ENCODE measurements at places on chromosomes 6 and 20. TPM values are rescaled to one million over a fixed set of nuclear protein-coding genes. Genes with fewer than 3 reads are reported as not detected.
A peak's percentile ranks its signal among the peaks of the same experiment; 100 is the strongest.

DNA sequence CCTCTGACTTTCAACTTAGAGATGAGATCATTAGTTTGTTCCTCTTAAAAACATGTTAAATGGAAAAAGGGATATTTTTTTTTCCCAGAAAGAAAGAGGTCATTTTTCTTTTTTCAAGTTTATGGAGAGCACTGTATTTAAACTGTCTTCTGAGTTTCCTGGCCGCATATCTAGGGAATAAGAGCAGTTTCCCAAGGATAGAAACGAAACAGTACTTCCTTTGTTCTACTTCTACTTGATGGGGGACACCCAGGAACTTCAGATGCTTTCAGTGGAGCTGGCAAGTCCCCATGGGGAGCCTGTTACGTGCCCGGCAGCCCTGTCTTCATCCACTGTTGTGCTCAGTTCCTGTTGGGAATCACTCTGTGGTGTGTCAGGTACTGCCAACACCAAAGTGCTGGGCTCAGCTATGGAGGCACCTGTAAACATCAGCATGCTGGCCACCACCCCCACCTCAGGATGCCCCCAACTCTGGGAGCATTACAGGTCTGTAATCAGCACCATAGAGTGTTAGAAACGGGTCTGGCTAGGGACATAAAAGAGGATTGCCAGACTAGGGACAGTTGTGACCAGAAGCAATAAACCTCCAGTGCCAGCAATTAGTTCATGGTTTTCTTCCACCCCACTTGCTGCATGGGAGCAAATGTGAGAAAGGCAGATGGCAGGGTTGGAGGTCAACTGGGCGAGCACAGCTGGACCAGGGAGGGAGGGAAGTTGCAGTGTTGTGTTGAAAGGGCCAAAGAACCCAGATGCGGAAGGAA lies 221.7 kb upstream of the ECI2 start:
- no peaks in the 10 kb centered on the region for H3K27me3 ChIP-seq
- no peaks in the 10 kb centered on the region for H3K36me3 ChIP-seq
- no peak overlapping the region for H3K27ac ChIP-seq
- no peak overlapping the region for H3K4me3 ChIP-seq
- DNase-seq = no peak
- no peaks in the 10 kb centered on the region for H3K4me1 ChIP-seq

Gene KCNG1
- total RNA-seq = not detected

- no peaks in the 10 kb centered on the region for H3K36me3 ChIP-seq
- H3K27ac ChIP-seq = peak overlapping the region; percentile 57
- DNase-seq = no peak
- no peak overlapping the region for H3K4me3 ChIP-seq
These were observed 16.3 kb upstream of the FAM8A1 start for GRCh38 chr6:17583811-17584210.

DNA sequence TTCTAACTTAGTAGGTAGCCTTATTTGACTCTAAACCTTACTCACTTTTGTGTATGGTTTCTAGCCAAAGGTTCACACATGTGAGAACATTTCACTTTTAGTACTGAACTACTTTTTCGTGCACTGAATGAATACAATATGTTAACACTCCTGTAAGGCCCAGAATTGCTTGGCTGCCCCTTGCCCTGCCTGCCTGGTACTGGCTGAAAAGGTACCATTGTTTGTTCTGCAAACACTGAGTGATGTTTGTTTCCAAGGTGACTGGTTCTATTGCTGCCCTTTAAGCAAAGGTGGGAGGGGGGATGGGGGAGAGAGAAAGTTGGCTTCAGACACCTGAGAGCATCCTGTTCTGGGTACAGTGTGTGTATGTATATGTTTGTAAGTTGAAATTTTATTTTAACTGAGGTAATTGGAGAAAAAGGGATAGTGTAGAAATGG lies 31.2 kb downstream of the RREB1 start:
- H3K36me3 ChIP-seq = no peaks in the 10 kb centered on the region
- no peak overlapping the region for H3K27ac ChIP-seq
- DNase-seq = no peak
- no peak overlapping the region for H3K4me3 ChIP-seq
- no peaks in the 10 kb centered on the region for H3K27me3 ChIP-seq

DNA sequence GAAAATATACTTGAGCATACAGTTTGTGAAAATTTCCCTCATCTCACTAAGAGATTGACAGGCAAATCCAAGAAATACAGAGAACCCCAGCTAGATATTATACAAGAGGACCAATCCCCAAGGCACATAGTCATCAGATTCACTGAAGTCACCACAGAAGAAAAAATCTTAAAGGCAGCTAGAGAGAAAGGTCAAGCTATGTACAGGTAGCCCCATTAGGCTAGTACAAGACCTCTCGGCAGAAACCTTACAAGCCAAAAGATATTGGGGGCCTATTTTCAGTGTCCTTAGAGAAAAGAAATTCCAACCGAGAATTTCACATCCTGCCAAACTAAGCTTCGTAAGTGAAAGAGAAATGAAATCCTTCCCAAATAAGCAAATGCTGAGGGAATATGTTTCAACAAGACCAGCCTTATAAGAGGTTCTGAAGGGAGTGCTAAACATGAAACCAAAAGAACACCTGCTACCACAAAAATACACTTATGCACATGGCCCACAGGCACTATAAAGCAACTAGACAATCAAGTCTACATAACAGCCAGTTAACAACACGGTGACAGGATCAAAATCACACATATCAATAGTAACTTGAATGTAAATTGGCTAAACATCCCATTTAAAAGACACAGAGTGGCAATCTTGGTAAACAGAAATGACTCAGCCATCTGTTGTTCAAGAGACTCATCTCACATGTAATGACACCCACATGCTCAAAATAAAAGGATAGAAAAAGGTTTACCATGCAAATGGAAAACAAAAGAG lies 96.3 kb downstream of the FHL5 start:
- no peaks in the 10 kb centered on the region for H3K27me3 ChIP-seq
- H3K27ac ChIP-seq = no peak overlapping the region
- H3K36me3 ChIP-seq = no peaks in the 10 kb centered on the region
- no peaks in the 10 kb centered on the region for H3K4me1 ChIP-seq
- no peak for DNase-seq

GRCh38 chr6:163348789-163349680 lies 65.5 kb upstream of the QKI start:
- no peaks in the 10 kb centered on the region for H3K36me3 ChIP-seq
- no peaks in the 10 kb centered on the region for H3K27me3 ChIP-seq
- no peaks in the 10 kb centered on the region for H3K4me1 ChIP-seq
- no peak overlapping the region for H3K27ac ChIP-seq

DNA sequence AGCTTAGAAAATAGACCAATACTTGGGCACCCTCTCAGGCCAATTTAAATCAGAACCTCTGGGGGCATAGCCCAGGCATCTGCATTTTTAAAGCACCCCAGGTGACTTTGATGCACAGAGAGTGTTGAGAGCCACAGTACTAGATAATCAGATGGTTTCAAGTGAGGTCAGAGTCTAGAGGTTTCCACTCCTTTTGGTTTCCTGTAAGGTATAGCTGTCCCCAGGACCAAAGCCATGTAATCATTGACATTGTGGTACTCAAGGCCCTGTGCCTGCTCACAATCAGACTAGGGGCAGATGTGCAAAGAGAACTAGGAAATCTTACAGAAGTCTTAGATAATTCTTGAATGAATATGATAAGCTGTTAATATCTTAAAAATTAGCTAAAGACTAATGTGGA lies 9.1 kb downstream of the FILIP1 start:
- DNase-seq = no peak
- no peaks in the 10 kb centered on the region for H3K36me3 ChIP-seq
- no peaks in the 10 kb centered on the region for H3K27me3 ChIP-seq
- no peak overlapping the region for H3K4me3 ChIP-seq
- H3K27ac ChIP-seq = peak overlapping the region; percentile 40

GRCh38 chr6:142240179-142240578 lies 61.6 kb upstream of the ADGRG6 start:
- no peak overlapping the region for H3K4me3 ChIP-seq
- H3K27ac ChIP-seq = no peak overlapping the region
- DNase-seq = no peak

DNA sequence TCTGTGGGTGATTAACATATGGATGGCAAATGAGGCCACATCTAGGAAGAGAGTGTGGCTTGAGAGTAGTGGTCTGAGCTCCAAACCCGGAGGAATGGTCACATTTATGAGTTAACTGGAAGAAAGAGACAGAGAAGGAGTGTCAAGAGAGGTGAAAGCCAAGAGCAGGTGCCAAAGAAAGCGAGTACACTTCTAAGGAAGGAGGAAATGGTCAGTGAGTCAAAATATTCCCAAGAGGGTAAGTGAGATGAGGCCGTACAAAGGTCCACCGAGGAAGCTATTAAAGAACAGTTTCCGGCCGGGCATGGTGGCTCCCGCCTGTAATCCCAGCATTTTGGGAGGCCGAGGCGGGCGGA lies 104.5 kb upstream of the RNF24 start:
- H3K36me3 ChIP-seq = no peaks in the 10 kb centered on the region
- no peak overlapping the region for H3K27ac ChIP-seq
- no peak for DNase-seq

DNA sequence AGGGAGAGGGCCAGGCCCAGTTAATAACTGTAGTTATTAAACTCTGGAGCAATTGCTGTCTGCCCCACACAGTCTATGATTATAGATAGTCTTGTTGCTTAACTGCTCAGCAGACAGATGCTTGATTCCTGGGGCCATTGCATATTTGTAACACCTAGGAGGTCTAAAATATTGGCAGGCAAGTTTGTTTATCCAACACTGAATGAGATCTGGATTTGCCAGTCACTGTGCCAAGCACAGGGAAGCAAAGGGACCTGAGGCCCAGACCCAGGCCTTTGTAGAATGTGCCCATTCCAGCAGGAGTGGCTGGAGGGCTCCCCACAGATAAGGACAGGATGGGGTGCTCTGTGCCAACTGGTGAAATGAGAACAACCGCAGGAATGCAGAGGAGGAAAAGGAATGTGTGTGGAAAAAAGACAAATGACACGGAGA lies 17.6 kb upstream of the ENTPD6 start:
- H3K27ac ChIP-seq = no peak overlapping the region
- H3K4me3 ChIP-seq = no peak overlapping the region
- H3K27me3 ChIP-seq = no peaks in the 10 kb centered on the region

DNA sequence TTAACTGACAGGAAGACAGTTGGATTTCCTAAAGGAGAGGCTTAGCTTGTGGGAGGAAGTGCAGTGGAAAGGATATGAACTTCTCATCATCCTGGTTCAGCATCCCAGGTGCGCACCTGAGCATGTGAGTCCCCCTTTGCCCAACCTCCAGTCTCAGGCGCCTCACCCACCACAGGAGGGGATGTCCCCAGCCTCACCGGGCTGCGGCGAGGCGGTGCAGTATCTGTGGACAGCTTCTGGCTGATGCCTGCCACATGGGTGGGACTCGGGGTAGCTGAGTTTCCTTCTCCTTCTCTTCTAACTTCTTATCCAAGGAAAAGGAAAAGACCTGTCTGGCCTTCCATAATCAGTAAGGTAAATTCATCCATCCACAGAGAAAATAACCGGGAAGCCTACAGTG lies 539.3 kb upstream of the AGPAT4 start:
- H3K4me3 ChIP-seq = no peak overlapping the region
- H3K27ac ChIP-seq = no peak overlapping the region
- H3K4me1 ChIP-seq = no peaks in the 10 kb centered on the region
- no peaks in the 10 kb centered on the region for H3K36me3 ChIP-seq

GRCh38 chr6:153503810-153504209 lies 372.7 kb upstream of the RGS17 start:
- no peaks in the 10 kb centered on the region for H3K27me3 ChIP-seq
- no peaks in the 10 kb centered on the region for H3K4me1 ChIP-seq
- no peak overlapping the region for H3K27ac ChIP-seq
- no peaks in the 10 kb centered on the region for H3K36me3 ChIP-seq
- no peak overlapping the region for H3K4me3 ChIP-seq

Gene RAD21L1
- not detected for total RNA-seq

DNA sequence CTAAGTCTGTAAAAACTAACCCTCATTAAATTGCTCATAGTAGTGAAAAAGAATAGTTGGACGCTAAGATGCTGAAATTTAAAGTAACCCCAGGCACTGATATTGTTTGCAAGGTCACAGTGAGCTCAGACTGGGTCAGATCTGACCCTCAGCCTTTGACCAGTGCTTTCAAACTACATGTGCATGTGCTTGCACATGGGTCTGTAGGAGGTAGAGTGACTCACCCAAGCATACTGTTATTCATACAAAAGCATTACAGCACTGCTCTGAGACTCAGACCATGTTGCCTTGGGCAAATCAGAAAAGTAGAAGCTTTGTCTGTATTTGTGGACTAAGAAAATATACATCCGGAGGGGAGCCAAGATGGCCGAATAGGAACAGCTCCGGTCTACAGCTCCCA lies 326.4 kb upstream of the MARCKS start:
- DNase-seq = no peak
- no peaks in the 10 kb centered on the region for H3K36me3 ChIP-seq
- H3K4me3 ChIP-seq = no peak overlapping the region
- no peak overlapping the region for H3K27ac ChIP-seq
- H3K4me1 ChIP-seq = no peaks in the 10 kb centered on the region

Gene HDDC2
- total RNA-seq = 60.9 TPM

- no peak for DNase-seq
- no peak overlapping the region for H3K27ac ChIP-seq
- no peaks in the 10 kb centered on the region for H3K4me1 ChIP-seq
- H3K36me3 ChIP-seq = no peaks in the 10 kb centered on the region
These were observed 59.1 kb upstream of the NEDD9 start for GRCh38 chr6:11291582-11291981.

DNA sequence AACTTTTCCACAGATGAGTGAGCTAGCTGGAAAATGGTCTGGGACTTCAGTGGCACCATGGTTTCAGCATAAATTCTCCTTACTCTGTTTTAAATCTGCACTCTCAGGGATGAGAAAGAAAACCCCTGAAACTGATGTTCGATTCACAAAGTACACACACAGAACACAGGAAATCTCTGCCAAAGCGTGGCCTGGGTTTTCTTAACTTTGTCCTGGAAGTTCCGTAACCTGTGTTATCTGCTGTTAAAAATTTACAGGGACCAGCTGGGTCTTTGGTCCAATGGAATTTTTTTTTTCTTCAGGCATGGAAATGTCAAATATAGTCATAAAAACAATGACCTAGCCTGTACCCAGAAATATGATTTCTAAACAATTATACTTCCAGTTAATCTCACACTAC lies 7.3 kb downstream of the SCML4 start:
- H3K4me3 ChIP-seq = no peak overlapping the region
- H3K4me1 ChIP-seq = no peaks in the 10 kb centered on the region
- no peaks in the 10 kb centered on the region for H3K36me3 ChIP-seq
- H3K27ac ChIP-seq = no peak overlapping the region

Gene LCA5
- total RNA-seq = 8.8 TPM

GRCh38 chr6:34587851-34588250 lies 31.7 kb upstream of the SPDEF start:
- no peak overlapping the region for H3K27ac ChIP-seq
- no peak for DNase-seq
- H3K36me3 ChIP-seq = no peaks in the 10 kb centered on the region
